CD4-positive, alpha-beta T cell treated with Interleukin-6 at 100 ng/mL for 8 hours (primary cell): ENCODE measurements at places on chromosomes 4 and X.

GRCh38 chrX:4805502-4805901 lies 1092.1 kb upstream of the PRKX start:
- no peak for DNase-seq

- no peak for DNase-seq
Observed at GRCh38 chr4:175504318-175504717, 307.7 kb downstream of the GPM6A start.

DNA sequence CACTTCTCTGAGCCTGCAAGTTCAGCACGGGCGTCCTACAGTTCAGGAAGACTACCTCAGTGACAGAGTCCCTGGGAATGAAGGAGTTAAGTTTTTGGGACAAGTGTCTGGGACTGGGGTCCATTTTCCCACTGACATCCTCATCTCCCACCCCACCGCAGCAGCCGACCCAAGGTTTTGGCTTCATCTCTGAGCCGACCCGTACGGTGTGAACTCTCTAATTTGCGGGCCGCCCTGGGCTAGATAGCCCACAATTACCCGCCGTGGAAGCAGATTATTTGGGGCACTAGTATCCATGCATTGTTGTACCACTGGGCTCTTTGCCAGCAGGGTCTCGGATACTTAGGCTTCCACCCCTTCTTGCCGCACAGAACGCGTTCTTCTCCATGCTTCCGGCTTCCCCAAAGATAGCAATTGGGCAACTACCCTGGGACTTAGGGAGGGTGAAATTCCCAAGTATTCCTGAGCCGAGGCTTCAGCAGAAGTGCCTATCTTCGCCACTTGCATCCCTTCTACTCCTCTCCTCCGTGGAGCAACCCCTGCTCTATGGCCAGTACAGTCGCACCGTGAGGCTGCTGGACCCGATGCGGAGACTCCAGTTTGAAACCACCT lies 2.4 kb downstream of the IL1RAPL2 start:
- DNase-seq = no peak

GRCh38 chr4:128907981-128908380 lies 98.5 kb downstream of the JADE1 start:
- DNase-seq = no peak

DNA sequence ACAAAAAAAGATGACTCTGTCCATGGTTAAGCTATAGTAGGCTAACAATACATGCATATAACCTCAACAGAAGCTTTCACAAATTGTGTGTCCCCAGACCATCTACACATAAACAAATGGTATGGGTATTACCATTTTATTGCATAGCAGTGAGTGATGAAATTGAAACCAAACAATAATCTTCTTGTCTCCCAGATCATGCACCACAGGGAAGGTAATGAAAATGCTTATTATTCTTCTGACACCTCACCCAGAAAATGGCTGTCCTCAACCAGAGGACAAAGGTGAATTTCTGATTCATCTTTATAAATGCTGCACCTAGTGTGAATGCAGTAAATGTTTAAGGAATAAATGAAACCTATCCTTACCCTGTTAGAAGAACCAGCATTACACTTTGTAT lies 8.0 kb downstream of the PRSS12 start:
- no peak for DNase-seq

DNA sequence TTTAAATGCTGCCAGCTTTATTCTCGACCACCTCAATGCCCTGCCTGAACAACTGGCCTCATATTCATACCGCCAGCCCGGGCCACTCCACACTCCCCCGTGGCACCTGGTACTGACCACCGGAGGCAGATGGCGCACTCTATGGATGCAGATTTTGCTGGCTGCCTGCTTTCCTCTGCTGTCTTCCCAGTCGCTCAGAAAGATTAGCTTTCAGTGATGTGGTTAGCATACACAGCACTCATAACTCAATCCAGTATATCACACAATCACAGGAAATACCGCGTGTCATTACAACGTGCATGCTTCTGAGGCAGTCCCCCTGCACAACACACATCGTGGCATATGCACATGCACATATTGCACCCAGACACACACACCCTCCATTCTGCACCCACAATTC lies 147.2 kb upstream of the BCOR start:
- DNase-seq = peak; percentile 14

GRCh38 chr4:84403656-84404055 lies 95.4 kb downstream of the NKX6-1 start:
- DNase-seq = no peak

GRCh38 chr4:16227462-16227868 lies 1.2 kb upstream of the TAPT1 start:
- DNase-seq = peak; percentile 3

DNA sequence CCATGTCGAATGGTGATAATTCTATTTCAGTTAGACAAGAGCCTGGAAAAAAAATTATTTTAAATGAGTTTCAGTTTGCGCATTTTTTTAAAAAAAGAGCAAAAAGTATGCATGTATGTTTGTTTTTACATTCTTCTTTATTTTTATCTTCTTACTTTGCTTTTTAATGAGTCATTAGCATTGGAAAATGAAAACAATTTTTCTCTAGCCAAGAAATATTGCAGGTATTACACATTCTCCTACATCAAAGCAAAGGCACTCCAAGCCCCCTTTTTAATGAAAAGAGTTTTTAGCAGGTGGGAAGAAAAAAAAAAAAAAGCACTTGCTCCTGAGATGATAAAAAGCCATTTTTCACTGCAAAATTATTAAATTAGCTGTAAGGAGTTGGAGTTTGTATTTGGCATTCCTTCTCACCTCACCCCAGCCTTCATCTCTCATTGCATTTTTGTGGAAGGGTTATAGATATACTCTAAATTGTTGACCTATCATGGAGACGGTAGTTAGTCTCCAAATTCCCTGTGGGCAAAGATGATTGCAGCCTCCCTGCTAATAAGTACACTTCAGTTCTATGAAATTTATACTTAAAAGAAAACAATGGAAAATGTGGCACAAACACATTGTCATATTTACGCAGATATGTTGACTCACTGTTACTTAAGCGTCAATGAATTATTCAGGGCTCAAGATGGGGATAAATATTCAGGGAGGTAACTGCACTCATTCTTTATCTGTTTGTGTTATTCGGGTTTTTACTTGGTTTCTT lies 43.8 kb downstream of the PALLD start:
- DNase-seq = no peak

DNA sequence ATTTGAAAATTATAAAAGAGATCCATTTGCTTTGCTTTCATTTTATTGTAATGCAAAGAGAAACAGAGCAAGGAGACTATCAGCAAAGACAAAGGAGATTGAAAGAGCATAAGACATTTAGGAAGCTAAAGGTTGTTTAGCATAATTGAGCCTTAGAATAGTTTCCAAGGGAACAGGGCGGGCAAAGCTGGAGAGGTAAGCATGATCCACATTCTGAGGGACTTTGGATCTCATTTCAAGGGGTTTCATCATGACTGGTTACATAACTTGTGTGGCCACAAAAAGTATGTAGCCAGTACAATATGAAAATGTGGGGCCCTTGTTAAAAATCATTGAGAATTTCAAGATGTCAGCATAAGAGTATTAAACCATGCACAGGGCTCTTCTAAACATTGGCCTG lies 406.5 kb downstream of the RPA4 start:
- no peak for DNase-seq

GRCh38 chrX:44305921-44306320 lies 37.6 kb downstream of the EFHC2 start:
- no peak for DNase-seq

DNA sequence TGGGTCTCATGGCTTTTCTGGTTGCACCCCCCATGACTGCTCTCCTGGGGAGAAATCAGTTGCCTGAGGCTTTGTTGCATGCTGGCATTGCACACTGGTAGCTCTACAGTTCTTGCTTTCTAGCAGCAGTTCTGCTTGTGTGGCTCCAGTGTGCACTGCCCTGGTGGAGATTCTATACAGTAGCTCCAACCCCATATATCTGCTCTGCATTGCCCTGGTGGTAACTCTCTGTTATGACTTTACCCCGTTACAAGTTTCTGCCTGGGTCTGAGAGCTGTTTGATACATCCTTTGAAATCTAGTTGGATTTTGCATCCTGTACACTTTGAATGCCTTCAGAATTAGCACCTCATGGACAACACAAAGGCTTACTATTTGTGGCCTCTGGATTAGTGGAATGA lies 241.4 kb upstream of the EPHA5 start:
- no peak for DNase-seq

DNA sequence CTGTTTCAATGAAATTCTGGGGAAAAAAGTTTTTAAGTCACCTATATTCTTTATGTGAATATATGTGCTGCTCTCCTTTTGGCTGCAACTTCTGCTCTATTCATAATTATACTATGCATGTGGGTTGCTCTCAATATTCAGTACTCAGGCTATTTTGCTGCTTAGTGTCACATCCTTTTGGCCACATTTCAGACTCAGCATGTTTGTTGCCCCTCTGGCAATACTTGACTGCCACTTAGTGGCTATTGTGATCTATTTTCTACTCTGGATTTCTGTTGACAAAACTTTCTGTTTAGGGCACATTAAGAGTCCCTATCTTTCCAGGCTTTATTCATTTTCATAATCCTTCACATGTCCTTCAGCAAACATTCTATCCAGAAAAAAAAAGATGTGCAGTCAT lies 15.8 kb upstream of the CT45A1 start:
- no peak for DNase-seq

DNA sequence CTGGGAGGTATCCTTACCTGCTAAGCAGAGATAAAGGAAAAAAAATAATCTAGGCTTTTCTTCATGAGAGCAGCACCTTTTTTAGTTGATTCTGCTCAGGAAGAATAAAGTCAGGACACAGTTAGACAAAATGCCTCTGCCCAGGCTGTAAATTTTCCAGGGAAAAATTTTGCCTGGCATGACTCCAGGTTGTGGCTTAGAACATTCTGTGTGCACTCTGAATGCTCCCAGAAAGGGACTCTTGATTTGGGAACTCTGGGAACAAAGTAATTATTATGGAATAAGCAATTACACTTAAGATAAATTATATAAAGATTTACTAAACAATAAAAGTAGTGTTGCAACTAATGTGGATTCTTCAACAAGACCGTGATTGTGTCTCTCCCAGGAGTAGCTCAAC lies 826.2 kb upstream of the TENM3 start:
- no peak for DNase-seq

DNA sequence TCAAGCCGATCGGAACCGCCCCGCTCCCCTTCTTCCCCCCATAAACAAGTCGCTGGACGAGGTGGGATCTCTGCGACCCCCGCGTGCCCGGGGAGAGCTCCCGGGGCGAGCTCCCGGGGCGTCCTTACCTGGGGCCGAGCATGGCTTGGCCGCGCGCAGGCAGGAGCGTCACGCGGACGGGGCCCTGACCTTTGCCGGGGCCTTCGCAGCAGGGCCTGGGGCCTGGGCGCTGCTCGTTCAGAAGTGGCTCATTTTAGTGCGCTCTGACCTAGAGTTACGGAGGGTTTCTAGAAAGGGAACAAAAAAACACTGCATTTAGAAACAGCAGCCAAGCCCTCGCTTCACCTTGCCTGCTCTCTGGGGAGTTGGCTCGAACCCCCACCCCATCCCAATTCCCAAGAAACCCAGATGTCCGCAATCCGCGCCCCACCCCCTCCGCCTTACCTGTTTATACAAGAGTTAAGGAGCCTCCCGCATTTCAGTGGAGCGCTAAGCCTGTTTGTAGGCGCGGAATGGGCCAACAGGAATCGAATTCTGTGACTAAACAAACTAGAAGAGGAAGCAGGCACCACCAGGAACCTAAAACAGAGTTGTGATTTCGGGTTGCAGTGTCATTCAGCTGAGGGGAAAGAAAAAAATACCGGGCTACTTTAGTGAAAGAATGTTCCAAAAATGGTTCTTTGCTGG lies 814 bp upstream of the RBM47 start:
- DNase-seq = no peak

- no peak for DNase-seq
Observed at GRCh38 chr4:2060611-2061185, 1.6 kb downstream of the NAT8L start.

GRCh38 chr4:52848254-52848653 lies 13.9 kb upstream of the RASL11B start:
- no peak for DNase-seq

- no peak for DNase-seq
Observed at GRCh38 chr4:39406763-39407583, at the start of gene KLB. KLB (plus strand) TSS chr4:39406930; CDS start chr4:39406950, 20 bp downstream.

- DNase-seq = no peak
Observed at GRCh38 chr4:181528570-181529184, 714.5 kb upstream of the TENM3 start.

GRCh38 chr4:971666-972500 lies 1.5 kb downstream of the DGKQ start:
- DNase-seq = no peak

- DNase-seq = peak; percentile 9
Observed at GRCh38 chr4:108370291-108371141, 201.8 kb upstream of the LEF1 start.

- DNase-seq = no peak
Observed at GRCh38 chr4:3729882-3730226, 36.3 kb upstream of the ADRA2C start.

- DNase-seq = no peak
Observed at GRCh38 chrX:21958916-21959315, 18.4 kb downstream of the SMS start.

GRCh38 chrX:67574696-67575095 lies 30.9 kb downstream of the AR start:
- DNase-seq = no peak

DNA sequence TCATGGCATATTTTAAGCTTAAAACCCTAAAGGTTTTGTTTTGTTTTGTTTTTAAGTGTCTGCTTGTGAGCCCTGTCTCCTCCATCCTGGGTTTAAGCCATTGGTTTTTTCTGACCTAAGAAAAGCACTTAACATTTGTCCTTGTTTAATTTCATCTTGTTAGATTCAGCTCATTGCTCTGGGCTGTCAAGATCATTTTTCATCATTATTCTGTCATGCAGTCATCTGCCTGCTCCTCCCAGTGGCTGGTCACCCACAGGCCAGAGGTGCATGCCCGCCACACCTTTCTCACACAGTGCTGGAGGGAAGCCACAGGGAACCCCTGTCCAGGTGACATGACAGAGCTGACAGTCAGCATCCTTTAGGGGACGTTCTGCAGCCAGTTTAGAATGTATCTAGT lies 11.7 kb upstream of the REELD1 start:
- no peak for DNase-seq

- no peak for DNase-seq
Observed at GRCh38 chr4:94507281-94507680, 55.5 kb downstream of the PDLIM5 start.
